Inflammatory macrophage treated with lipopolysaccharide for 4 hours (primary cell): ENCODE measurements at places on chromosomes 5 and 9.

DNA sequence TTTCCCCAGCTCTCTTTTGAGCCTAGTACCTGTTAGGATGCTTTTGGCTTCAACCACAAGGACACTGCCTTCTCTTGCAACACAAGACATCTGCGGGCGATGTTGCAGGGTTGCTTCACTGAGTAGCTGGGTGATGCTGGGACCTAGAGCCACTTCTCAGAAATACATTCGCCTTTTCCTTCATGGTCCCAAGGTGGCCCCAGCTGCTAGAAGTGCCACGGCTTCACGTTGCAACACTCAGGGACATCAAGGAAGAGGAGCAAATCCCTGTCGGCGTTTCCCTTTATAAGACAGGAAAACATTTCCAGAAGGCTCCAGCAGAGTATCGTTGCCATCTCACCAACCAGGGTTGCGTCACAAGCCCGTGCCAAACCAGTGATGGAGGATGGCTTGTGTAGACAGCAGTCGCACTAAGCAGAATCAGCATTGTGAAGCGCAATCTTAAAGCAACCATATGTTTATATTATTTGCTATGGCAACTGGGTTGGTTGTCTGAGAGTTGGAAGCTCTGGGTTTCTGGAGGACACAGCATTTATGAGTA lies 62.7 kb downstream of the ANKRD33B start:
- peak; percentile 36 for DNase-seq

DNA sequence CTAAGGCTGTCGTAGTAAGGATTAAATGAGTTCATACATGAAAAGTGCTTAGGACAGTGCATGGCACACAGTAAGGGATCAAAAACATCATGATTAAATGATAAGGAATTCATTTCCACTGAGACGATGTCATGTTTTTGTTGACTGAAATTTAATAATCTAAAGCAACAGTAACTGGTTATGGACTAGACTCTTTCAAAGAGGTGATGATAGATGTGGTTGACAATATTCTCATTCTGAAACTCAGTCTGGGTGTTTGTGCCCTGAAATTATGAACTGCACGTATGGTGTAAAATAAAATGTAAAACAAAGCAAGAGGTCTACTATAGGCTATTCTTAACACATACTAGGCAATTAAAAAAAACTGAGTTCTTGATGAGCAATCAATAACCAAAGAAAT lies 280.0 kb downstream of the DENND1A start:
- DNase-seq = no peak

- peak; percentile 84 for DNase-seq
These were observed 2.9 kb upstream of the ISCA1 start for GRCh38 chr9:86285261-86285660.

GRCh38 chr5:76958991-76959767 lies 6.3 kb downstream of the CRHBP start:
- peak; percentile 71 for DNase-seq

DNA sequence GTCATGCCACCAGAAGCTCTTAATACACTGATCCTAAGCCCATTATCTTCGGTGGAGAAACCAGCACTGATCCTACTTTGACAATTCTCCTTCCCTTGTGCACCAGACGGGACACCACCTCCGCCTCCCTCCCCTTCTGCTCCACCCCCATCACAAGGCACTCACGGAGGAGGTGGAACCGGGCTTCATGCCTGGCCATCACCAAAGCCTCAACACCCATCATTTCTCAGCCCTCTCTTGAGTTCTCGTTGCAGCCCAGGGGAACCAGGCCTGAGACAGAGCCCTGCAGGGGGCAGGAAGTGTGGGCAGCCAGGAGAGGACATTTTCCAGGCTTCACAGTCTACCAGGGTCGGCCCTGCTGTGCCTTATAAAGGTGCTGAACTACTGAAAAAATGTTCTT lies 160.5 kb downstream of the GOLPH3 start:
- no peak for DNase-seq
